ENCODE measurements at places on chromosomes 5 and 9. TPM values are rescaled to one million over a fixed set of nuclear protein-coding genes. Genes with fewer than 3 reads are reported as not detected.

DOCK8 gene
- polyA plus RNA-seq = 84.6 TPM

OR1Q1 gene
- polyA plus RNA-seq = not detected

QRFP gene
- 0.42 TPM for polyA plus RNA-seq

- no peak for DNase-seq
Observed at GRCh38 chr9:98101416-98101815, 17.6 kb downstream of the TRIM14 start.

DNA sequence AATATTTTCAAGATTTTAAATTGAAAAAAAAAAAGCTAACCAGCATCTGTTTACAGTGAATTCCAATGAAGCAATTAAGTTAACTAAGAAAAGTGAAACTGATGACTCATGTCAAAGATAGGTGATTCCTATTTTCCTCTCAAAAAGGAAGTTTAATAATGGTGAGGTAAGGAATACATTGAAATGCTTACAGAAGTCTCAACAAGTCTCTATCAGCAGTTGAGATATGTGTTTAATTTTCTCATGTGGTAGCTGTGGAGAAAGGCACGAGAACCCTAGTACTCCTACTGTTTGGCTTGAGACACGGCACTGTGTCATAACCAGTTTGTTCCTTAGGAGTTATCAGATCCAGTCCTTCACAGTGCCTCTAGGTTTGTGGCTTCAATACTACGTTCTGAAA, 114.5 kb downstream of the SLC25A46 start:
- DNase-seq = no peak

GADD45G gene
- 0.45 TPM for polyA plus RNA-seq

OCLN gene
- 0.07 TPM for polyA plus RNA-seq

DNA sequence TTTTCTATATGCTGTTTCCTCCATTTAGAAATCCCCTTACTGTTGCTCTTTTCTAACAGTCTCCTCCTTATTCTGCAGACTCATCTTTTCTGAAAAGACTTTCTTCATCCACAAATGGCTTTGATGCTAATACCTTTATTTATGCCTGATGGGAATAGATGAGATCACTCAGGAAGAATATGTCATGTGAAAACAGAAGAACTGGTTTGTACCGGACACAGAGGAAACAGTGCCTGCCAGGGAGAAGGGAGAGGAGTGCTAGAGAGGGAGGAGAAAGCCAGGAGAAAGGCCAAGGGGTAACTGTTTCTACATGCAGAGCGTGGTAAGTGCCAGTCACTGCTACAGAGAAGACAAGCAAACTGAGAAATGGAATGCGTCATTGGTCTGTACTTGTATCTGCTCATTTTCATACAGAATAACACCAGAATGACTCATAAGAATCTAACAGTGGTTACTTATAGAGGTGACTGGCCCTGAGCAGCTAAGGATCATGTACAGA, 45.9 kb upstream of the PJA2 start:
- DNase-seq = no peak

DNA sequence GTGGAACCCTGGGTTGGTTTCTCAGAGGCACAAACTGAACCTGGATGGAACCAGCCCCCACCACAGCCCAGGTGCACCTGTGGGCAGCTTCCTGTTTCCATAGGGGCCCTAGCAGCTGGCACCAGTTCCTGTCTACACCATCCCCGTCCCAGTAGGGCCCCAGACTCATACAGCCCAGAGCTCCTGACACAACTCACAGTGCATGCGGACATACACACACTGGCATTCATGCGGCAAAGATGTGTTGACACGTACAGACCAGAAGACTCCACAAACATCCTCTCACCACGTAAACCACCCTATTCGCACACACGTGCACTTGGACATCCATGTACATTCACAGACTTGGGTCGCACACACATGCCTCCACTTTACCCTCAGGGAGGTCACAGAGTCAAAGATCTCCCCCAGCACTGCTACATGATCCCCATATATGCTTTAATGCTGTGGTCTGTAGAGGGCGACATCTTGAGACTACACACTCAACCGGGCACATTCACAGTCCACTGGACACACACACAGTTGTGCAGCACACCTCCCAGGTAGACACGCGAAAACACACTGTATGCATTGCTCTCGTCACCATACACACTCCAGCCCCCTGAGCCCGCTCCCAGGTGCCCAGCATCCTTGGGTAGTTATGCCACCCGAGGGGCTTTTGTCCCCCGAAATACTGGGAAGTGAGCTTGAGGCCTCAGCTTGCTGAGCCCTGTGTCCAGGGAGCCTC, 22.4 kb downstream of the CXXC5 start:
- DNase-seq = peak; percentile 89

TMEM267 gene
- 27.2 TPM for polyA plus RNA-seq

DNA sequence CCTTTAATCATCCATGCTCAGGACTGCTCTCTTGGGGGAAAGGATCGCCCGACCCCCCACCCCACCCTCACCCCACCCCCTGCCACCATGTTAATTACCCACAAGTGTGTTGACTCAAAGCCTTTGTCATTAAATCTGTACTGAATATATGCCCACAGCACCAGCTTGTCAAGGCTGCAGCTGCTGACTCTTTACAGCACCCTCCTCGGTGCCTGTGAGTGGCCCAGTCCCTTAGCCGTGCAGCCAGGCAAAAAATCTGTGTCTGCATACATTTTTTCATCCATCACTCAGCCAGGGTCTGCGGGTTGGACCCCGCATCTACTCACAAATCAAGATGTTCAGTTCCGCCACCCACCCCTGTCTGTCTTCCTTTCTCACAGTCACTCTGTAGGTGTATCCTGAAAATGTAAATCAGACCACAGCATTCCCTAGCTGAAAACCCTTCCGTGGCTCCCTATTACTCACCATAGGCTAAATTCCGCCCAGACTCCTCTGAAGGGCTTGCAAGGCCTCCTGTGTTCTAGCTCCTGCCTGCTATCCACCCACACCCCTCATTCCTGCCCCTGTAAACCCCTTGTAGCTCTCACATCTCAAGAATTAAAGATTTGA, 53.7 kb upstream of the KCNIP1 start:
- no peak for DNase-seq

DNA sequence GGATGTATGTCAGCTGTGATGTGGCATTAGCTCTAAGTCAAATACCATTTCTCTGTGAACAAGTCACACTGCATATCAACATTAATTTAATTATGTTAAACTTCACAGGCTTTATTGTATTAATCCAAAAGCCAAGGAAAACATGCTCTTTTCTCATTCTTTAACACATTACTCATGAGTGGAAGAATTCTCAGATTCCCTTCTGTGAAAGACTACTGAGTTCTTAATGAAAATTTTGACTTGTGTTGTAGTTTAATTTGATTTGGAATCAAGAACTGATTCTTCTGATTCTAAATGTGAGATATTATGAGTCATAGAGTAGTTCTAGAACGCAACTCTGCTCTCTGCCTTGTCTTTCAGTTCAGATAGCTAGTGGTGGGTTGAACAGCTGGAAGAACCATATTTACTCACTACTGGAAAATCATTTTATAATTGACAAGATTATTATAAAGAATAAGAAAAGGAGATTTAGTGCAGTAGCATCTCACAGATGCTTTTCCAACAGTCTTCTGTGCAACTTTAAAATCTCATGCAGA, 90.6 kb downstream of the VCAN start:
- no peak for DNase-seq

Measured in naive B cell (primary cell).